Peyer's patch (tissue), 4 donors: ENCODE measurements at places on chromosomes 2 and 18.

GRCh38 chr2:16402891-16403290, 262.7 kb downstream of the CYRIA start:
- DNase-seq: no peak

- DNase-seq: no peak
Observed at GRCh38 chr2:70817284-70817954, 3.0 kb downstream of the CLEC4F start.

DNA sequence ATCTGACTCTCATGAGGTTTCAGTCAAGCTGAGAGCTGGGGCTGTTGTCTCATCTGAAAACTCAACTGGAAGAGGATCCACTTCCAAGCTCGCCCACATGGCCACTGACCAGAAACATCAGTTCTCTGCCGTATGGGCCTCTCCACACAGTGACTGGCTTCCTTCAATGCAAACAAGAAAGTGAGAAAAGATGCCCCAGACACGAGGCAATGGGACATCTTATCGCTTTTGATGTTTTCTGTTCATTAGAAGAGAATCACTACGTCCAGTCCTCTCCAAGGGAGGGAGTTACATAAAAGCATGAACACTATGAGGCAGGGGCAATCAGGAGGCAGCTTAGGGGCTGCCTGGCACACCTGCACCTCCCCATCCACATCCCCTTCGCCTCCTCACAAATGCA, 307.1 kb upstream of the EPAS1 start:
- no peak for DNase-seq

DNA sequence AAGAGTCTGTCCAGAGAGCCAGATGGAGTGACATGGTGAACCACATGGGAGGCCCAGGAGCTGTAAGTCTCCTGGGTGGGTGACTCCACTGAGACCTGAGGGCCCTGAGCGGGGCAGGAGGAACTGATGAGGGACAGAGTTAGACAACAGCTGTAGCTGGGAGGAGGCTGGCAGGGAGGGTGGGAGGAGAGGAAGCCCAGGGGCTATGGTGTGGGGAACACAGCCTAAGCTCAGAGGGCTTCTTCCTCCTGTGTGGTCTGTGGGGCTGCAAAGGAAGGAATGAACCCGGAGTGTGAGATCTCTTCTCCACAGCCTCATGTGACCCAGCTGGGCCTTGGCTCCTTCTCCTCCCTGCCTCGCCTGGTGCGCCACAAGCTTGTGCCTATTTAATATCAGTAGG, 395.6 kb upstream of the HS6ST1 start:
- no peak for DNase-seq
